Activated CD4-positive, alpha-beta T cell treated with anti-CD3 and anti-CD28 coated beads, Interleukin-2, amount 10 ng/mL, durations not matched to agents 7 days and 5 days (primary cell): ENCODE measurements at places on chromosomes 5 and 9.

GRCh38 chr5:55577353-55578060 is 42.7 kb upstream of the PLPP1 start:
- DNase-seq = no peak

GRCh38 chr9:136145580-136145979 is 26.9 kb upstream of the TMEM250 start:
- DNase-seq = no peak

GRCh38 chr5:132313366-132313765 is 19.2 kb downstream of the SLC22A4 start:
- DNase-seq = no peak

DNA sequence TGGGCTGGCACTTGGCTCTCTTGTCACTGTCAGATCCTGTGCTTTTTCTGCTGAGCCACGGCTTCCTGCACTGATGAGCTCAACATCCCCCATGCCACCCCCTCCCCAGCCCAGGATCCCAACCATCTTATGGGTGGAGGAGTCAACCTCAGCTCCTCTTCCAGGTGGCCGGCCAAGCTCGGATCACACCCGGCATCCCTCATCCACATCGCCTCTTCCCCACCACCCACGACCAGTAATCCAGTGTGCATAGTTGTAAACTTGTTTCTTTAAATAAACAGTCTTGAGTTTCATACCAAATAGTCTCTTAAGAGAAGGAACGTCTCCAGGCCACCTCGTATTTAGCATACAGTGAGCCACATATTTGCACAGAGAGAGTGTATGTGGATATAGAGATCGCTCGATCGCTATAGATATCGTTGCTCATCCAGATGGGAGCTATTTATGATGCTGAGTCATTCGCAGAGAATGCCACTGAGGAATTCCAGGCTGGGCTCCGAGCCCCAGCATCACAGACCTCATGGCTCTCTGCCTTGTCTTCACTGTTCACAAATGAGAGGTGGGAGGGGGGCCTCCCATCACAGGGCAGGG is 61.8 kb upstream of the CPLX2 start:
- no peak for DNase-seq

DNA sequence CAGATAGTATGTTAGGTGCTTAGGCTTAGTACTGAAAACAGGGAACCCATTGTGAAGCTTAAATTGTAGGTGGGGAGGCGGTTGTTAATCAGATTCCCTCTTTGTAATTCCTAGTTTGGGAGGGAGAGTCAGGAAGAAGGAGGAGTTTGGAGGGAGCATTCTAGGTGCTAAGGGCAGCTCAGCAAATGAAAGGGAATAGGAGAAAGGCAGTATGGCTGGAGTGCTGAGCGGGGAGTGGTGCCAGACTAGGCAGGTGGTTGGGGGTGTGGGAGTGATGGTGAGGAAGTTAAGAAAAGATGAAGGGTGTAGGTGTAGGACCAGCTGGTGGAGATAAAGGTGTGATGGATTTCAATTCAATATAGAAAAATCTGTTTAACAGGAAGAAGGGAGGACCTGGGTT is 11.1 kb upstream of the GARNL3 start:
- no peak for DNase-seq

DNA sequence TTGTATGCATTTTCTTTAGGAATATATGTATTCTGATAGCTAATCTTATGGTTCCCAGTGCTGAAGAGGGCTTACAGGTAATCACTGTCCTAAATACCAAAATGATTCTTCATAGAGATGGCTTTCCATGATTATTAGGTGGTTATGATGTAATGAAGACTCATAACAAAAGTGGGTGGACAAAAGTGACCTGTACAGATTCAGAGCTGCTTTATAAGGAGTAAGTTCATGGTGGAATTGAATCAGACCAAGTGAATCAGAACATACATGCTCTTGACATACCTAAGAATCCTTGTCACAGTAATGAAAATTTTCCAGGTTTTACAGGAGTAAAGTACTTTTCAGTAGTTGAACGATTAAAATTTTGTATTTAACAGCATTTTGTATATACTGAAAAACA is 105.6 kb downstream of the NIPBL start:
- no peak for DNase-seq

DNA sequence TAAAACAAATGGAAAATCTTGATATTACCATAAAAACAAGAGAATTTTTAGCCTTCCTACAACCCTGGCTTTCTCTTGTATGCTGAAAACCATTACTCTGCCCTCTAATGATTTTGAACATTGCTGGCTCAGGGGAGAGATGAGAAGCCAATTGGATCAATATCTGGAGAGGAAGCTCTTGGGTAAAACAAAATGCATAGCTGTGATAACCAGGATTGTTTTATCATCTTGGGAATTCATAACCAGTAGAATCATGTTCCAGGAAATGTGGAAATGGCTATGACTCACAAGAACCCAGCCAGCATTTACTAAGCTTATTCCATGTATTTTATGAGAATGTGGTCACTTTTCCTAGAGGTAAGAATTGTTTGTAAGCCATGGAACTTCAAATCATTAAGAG is 51.1 kb upstream of the CTNND2 start:
- no peak for DNase-seq

DNA sequence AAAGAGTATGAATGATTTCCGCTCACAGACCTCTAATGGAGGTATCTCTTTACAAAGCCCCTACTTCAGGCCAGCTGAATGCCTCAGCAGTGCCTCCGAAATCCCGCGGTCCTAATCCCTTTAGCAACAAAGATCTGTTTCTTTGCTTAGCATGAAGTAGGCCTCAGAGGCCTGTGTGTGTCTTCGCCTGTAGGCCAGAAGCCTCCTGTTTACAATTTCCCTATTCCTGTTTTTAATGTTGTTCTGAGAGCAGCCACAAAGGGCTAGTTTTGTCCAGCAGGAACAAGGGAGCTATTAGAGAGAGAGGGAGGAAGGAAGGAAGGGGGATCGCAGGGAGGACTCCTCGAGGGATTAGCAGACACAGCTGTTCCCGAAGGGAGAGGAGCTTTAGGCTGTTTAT is 166.4 kb upstream of the SPRY4 start:
- DNase-seq = no peak

- DNase-seq = no peak
Observed at GRCh38 chr5:51382521-51383130, 622 bp upstream of the ISL1 start.

DNA sequence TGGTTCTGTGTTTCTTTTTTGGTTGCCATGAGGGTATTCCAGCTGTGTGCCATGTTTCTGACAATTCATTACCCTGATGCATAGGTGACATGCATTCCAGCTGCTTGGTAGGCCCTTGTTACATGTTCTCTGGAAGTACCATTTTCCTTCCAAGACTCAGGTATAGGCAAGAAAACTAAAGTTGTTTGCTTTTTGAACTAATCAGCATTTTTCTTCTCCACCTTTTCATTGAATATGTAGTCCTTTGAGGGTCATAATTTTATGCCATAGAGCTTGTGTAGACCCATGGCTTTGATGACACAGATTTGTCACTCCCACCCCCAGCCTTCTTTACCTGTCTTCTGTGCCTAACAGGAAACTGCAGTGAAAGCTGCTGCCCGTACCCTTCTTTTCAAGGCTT is 339.2 kb downstream of the MED10 start:
- DNase-seq = no peak

DNA sequence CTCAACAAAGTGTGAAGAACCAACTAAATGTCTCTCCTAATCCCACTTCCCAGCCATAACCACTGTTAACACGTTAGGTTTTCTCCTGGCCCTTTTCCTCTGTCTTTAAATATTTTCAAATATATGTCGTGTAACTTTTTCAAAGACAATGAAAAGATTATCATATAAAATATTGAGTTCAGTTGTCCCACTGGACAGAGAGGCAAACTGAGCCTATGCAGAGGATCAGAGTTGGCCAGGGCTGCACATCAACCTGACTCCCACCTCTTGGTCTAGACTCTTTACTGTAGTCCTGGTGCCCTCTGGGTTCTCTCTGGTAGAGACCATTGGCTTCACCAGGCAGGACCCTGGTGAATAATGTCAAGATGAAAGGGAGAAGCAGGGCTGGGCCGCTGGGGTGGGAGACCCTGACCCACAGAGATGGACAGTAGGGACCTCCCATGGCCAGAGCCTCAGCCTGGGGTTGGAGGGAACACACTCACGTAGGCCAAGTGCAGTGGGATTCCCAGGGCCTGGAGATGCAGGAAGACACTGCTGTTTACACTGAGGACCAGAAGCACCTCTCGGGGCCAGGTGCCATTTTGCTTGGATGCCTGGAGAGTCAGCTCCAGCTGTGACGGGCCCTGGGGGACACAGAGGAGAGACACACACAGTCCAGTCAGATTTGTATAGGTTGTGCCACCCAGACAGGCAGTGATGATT is 25.1 kb downstream of the ENG start:
- no peak for DNase-seq

GRCh38 chr5:174093123-174093522 is 47.6 kb downstream of the NSG2 start:
- DNase-seq = no peak

DNA sequence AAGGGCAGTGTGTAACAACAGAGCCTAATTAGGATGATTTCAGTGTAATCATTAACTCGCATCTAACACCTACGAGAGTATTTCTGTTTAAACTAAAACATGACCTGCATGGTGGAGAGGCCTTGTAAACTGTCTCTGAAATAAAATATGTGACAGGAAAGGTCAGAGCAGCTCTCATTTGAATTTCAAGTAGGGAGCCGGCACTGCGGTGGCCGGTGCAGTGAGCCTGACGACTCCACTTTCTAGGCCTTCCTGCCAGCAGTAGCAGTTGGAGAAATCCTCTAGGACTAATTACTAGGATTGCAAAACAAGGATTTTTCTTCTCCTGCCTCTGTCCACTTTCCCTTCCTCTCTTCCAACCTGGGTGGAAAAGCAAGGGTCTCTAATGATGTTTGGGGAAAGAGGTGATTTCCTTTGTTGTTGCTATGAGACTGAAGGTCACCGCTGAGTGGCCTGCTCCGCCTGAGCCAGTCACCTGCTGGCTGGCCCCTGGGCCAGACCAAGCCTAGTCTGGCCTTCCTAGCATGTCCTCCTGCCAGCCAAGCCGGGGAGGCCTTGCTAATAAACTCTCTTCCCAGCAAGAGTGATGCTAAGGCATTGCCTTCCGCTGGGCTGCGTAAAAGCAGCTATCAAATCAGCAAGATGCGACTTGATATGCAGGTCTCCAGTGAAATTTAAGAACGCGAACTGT is 245.7 kb downstream of the PSAT1 start:
- DNase-seq = no peak

DNA sequence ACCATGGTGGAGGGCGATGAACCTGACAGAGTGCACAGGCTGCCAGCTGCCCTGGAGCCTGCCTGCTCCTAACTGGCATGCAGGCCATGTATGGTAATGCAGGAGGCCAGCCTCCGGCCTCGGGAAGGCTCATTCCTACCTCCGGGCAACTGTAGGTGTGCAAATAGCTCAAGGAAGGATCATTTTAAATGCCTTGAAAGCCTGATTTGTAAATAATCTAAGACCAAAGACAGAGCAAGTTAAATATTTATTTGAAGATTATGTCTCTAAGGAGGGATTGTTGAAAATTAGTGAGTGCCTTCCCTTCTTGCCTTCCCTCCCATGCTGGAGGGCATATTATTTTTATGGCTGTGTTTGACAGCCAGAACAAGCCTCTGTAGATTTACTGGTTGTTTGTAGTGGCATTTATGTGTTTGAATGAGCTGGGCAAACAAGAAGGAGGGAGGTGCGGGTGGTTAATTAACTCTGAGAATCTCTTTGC is 285.7 kb upstream of the TUT7 start:
- no peak for DNase-seq

GRCh38 chr9:32899181-32899580 is 102.2 kb downstream of the APTX start:
- no peak for DNase-seq

DNA sequence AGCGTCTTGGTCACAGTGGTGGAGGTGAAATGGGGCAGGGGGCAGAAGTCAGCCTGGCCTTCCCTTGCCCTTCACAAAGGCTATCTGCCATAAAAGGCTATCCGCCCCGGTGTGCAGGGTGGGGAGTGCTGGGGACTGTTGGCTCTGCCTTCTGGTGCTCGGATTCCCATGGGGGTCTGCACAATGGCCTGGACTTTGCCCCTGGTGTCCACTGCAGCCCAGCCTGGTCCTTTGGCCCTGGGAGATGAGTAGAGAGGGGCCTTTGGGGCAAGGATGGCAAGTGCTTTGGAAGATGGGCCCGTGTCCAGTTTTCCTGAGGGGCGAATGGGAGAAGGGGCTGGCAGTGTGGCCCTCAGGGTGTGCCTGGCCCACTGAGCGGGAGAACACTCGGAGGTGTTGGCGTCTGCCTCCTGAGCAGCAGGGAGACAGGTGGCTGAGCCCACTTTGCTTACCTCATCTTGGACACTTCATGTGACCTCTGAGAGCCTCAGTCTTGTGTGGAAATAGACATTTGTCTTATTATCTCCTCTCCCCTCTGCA is 69.9 kb downstream of the HSPA4 start:
- DNase-seq = no peak

DNA sequence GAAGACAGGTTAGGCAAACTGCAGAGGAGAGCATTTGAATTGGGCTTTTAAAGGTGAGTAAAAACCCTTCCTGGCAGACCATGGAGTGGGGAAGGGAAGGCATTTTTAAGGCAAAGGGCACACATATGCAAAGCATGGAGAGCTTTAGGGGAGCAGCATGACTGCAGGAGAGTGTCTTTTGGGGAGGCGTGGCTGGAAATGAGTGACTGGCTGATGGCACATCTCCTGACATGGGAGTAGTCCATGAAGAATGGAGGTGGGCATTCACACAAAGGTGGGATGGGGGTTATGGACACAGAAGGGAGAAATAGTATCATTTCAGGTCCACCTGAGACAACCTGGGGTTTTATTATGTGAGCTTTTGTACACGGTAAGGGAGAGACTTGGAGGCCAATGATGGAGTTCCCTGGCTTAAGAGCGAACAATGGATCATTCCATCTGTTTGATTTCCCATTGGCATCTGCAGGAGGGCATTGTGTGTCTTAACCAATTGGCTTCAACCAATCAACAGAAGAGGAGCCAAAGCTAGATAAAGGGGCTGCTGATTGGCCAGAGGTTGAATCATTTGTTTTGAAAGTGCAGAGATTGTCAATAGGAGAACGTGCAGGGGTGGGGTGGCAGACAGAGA is 2.1 kb downstream of the NSG2 start:
- DNase-seq = no peak

GRCh38 chr9:95230046-95230445 is 87.5 kb downstream of the FANCC start:
- no peak for DNase-seq

DNA sequence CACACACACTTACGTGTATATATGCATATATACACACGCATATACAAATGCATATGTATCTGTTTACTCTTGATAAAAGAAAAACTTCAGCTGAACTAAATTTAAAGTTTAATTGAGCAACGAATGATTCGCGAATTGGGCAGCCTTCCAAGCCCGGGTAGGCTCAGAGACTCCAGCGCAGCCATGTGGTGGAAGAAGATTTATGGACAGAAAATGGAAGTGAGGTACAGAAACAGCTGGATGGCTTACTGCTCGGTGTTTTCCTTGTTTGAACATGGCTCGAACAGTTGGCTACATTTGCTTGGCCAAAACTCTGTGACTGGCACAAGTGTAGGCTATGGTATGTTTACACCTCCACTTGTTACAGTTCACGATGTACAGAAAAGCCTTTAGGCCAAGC is 239.3 kb upstream of the PRDM9 start:
- DNase-seq = no peak
